ENCODE measurements at places on chromosomes 3 and 15.

GRCh38 chr15:93073465-93073952, 15.5 kb downstream of the RGMA start:
- DNase-seq: no peak

DNA sequence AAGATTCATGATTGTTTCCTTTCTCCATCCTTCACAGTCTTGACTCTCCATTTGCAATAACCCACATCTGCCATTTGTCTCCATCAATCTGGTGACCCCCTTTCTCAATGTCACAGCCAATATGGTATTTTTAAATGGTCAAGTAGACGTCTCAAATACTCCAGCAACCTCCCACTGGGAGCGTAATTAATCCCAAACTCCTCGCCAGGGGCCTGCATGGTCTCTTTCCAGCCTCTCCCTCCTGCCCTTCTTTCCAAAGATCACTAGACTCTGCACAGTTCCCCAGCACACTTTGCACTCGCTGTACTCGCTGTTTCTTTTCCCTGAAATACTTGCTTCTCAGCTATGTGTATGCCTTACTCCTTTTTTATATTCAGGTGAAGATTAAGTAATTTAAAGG, 115.3 kb downstream of the PLCH1 start:
- no peak for DNase-seq

- no peak for DNase-seq
These were observed 191.8 kb upstream of the SUCLG2 start for GRCh38 chr3:67846166-67846565.

DNA sequence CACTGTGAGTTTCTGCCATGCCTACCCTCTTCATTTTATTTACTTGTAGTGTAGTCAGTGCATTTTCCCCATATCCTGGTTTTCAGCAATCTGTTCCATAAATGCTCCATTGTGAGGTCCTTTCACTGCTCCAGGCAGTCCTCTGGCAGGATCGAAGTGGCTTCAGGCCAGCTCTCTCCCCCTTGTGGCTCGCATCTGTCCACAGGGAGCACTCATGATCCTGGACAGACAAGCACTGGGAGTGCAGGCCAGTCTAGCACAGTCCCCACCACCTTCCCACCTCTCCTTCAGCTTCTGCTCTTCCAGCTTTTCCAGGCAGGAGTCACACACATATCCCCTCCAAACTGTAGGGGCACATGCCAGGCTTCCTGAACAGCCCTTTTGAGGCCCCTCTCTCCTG, 173.6 kb downstream of the PPM1L start:
- no peak for DNase-seq

GRCh38 chr3:119401503-119402440, 61.6 kb downstream of the TMEM39A start:
- DNase-seq: no peak

GRCh38 chr15:67832897-67833709, 6.7 kb downstream of the RNU6-1 start:
- DNase-seq: no peak

GRCh38 chr3:110666495-110666894, 405.1 kb upstream of the NECTIN3 start:
- no peak for DNase-seq

DNA sequence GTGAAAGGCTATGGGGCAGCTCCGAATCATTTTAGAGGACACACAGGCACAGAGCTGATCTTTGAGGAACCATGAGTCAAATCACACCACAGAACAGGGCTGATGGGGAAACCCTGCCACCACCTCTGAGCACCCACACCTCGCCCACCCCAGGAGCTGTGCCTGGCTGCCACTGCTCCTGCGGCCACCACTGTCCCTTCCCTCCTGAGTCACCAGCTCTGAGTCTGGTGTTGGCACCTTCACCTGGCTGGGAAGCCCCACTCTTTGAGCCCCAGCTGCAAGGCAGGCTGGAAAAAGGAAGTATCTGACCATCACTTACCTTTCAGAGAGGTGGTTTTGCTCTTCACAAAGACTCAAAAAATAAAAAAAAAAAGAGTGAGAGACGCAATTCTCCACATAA, 63.6 kb upstream of the MEF2A start:
- DNase-seq: no peak

- no peak for DNase-seq
These were observed 60.4 kb upstream of the ATP2B2 start for GRCh38 chr3:10565814-10566213.

DNA sequence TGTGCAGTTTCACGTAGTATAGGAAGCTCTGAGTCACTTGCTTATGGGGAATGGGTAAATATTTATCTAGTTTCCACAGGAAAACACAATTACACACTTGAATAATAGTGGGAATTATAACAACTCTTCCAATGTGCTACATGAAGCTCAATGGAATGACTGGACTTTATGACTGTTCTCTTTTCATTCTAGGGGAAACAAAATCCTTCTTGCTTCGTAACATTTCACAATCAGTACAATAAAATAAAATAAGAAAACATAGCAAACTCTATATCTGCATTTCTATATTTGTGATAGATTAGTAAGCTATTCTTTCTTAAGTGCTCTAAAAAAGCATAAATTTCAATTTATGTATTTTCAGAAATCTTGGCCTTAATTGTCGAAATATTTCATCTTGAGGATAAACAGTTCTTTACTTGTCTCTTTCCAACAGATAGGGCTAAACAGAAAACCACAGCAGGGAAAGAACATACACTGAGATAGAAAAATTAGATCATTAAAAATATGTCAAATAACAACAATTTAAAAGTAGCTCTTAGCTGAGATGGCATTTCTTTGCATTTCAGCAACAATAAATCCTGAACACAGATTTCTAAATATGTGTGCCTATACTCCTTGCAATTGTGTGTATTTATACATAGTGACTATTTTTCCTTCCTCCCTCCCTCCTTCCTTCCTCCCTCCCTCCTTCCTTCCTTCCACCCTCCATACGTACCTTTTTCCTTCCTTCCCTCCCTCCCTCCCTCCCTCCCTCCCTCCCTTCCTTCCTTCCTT, 395.5 kb upstream of the KCNMB2 start:
- DNase-seq: no peak

DNA sequence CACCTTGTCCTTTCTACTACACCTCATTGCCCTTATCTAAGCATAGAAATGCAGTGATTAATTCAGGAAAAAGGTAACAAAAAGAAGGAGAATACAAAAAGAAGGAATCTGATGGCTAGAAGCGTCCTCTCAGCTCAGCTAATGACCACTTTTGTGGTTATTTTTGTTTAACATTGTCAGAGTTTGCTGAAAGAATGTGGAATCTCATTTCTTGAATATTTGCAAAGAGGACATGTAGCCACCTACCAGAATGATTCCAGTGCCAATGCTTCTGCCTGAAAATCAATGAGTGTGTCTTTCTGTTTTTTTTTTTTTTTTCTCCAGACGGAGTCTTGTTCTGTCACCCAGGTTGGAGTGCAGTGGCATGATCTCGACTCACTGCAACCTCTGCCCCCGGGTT, 24.5 kb downstream of the NANOGP8 start:
- no peak for DNase-seq

- DNase-seq: no peak
These were observed 53.9 kb downstream of the ROPN1B start for GRCh38 chr3:126022741-126023359.

DNA sequence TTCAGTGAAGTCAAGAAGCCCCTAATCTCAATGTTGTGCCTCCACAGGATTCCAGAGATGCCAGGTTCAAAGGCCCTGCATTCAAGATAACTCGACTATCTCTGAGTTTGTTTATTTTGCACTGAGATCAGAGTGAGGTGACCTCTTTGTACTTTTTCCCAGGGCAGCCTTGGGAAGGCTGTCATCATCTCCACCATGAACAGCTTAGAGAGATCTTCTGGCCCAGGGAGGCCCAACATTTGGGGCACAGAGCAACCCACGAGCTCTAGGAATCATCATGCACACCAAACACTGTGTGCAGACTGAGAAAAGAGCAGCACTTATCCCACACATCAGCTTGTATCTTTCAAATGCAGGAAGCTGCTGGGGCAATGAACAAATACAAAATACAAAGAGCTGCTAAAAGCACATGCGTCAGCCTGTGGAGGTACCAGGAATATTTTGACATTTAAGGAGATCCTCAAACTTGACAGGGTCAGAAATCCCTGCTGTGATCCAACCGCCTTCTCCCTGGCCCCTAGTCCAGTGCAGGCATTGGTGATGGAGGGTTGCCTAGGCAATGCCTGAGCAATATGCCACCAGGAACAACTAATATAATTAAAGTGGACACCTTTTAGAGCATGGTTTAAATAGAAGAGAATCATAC, 33.6 kb downstream of the TRIM42 start:
- no peak for DNase-seq

- no peak for DNase-seq
These were observed 87.9 kb downstream of the ARPP21 start for GRCh38 chr3:35727179-35727578.

DNA sequence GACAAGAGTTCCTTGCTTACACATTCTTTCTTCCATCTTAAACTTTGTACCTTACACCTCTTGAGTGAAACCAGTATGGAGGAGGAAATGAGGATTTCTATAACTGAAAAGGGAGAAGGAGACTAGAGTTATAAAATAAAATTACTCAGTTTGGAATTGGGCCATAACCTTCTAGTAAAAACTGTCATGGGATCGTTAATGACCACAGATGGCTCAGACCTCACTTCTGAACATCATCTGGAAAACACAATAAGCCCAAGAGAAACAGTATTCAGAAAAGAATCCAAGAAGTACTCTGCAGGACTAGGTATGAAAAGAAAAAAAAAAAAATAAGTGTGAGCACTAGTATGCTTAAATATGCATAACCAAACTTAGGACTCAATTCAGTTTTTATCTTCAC, 12.1 kb downstream of the GAP43 start:
- no peak for DNase-seq

- DNase-seq: no peak
These were observed 67.1 kb downstream of the PLOD2 start for GRCh38 chr3:146093896-146094295.

GRCh38 chr15:74901612-74902063, 5.0 kb downstream of the FAM219B start:
- DNase-seq: peak; percentile 44

- peak; percentile 43 for DNase-seq
These were observed 389 bp downstream of the ARPC4 start for GRCh38 chr3:9793161-9793781.

DNA sequence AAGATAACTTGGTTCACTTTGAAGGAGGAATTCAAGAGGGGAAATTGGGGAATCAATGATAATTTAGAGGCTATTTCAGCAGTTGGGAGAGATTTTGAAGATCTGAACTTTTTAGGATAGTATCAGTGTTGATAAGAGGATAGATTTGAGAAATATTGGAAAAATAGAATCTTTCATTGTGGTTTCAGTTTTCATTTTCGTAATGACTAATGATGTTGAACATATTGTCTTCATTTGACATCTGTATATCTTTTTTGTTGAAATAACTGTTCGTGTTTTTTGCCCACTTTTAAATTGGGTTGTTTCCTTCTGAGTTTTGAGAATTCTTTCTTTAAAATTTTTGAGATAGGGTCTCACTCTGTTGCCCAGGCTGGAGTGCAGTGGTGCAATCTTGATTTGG, 21.1 kb downstream of the ECT2 start:
- DNase-seq: no peak

DNA sequence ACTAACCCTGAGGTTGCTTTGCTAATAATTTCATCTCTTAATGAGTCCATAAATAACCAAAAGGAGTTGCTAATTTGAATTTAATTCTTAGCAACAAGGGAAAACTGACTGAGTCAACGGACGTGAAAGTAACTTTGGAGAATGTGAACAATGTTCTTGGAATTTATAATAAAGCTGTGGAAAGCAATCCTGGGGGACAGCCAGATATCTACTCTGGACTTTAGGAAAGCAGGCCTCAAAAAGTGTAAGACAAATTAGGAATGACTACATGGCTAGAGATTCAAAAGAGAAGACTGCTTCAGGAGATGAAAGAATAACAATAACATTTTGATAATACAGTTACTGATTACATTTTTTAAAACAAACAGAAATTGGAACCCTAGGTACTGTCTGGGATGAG, 318.4 kb upstream of the COL8A1 start:
- no peak for DNase-seq
